ENCODE measurements at places on chromosomes 11 and 22.

- DNase-seq, result peak; percentile 81
Observed at GRCh38 chr22:29359469-29359868, 28.9 kb downstream of the AP1B1 start.

DNA sequence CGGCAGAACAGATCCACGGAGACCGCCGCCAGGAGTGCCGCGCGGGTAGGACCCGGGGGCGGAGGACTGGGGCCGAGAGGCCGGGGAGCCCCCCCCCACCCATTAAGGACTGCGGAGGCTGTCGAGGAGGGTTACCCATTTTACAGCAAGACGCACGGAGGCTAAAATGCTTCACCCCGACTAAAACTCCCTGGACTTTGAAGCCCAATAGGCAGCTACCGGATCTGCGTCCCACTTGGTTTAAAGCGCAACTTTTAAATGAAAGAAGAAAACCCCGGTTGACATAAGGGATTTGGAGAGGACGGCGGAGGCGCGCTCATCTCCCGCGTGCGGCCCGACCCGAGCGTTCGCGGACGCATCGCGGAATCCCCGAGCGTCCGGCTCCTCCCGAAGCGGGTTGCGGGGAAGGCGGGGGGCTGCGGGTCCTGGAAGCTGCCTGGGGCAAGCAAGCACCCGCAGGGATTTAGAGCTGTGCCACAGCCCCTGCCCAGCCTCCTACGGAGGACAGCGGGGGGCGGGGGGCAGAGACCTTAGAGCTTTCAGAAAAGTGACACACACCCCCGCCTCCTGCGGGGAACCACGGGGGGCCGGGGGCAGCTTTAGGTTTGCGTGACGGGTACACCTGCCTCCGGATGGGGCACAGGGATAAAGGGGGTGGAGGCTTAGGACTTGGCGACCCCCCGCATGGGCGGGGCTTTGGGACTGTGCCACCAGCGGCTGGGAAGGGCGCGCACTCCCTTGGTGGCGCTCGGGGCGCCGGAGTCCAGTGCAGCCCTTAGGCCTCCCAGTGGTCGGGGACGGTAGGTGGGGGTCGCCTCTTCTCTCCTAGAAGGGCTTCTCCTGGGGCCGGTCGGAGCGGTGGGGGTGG is 760 bp upstream of the CELSR1 start:
- DNase-seq, result peak; percentile 31

GRCh38 chr11:22807391-22807790 is 22.2 kb downstream of the SVIP start:
- no peak for DNase-seq

GRCh38 chr11:36929401-36929800 is 331.4 kb upstream of the RAG2 start:
- no peak for DNase-seq

DNA sequence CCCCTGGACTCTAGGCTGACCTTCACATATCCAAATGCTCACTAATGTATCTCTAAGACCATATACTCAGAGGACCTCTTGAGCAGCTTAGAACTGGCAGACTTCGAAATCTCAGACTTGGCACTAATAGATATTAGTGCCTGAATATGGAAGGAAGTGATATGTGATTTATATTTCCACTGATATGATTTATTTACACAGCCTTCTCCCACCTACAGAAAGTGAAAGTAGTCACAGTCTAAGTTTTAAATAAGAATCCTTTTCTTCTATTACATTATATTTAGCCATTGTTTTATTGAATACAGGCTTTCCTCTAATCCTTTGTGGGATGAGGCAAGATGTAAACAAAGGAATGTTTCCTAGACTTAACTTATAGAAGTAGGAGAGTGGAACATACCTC is 6.7 kb upstream of the NAV2 start:
- DNase-seq, result no peak

- no peak for DNase-seq
Observed at GRCh38 chr22:23124611-23125511, 16.9 kb downstream of the RSPH14 start.

DNA sequence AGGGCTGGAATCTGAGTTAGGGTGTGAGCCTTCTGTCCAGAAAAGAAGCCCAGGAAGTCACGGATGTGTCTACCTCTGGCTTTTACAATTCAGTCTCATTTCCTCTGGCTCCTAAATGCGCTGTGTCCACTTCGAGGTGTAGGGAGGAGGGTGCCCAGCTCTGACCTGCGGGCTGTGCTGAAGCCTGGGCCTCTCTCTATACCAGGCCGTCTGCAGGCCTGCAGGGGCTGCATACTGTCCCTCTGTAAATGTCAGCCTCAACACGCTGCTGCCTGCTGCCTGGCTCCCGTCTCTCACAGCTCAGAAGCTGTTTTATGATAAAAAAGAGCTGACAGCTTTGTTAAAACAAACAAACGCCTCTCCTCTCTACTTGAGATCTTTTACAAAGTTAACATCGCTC is 14.5 kb downstream of the ARVCF start:
- no peak for DNase-seq

GRCh38 chr11:95486979-95487378 is 256.0 kb upstream of the SESN3 start:
- DNase-seq, result no peak
